ENCODE measurements at places on chromosomes 4 and X.

- DNase-seq, result no peak
These were observed 23.3 kb downstream of the LETM1 start for GRCh38 chr4:1832690-1833089.

DNA sequence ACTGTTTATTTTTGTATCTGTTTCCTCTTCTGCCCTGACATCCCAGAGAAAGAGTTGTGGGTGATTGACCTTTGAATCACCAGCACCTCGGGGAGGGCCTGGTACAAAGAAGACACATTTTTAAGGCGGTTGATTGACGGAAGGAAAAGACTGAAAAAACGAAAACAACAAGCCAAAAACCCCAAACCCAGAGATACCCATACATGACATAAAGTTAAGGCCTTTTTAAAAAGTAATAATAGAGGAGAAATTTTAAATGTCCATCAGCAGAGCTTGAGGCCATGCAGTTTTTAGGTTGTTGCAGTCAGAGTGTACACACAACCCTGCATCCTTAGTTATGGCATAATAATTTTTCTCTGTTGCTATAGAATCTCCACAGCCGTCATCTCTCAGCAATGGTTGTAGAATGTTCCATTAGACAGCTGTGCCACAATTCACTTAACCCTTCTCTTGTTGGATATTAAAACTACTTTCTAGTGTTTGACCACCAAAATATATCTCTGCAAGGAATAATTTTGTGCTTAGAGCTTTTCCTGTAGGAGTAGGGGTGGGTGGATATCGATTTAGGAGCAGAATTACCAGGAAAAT is 110.2 kb downstream of the GNL3L start:
- DNase-seq, result no peak

GRCh38 chrX:149715468-149715867 is 3.6 kb downstream of the MAGEA11 start:
- no peak for DNase-seq

GRCh38 chrX:43283187-43283586 is 372.9 kb upstream of the MAOA start:
- DNase-seq, result no peak

GRCh38 chr4:6375620-6376295 is 96.7 kb downstream of the PPP2R2C start:
- no peak for DNase-seq

- no peak for DNase-seq
These were observed 74.2 kb downstream of the FREM3 start for GRCh38 chr4:143626134-143626911.

GRCh38 chr4:8938623-8939022 is 67.0 kb upstream of the HMX1 start:
- no peak for DNase-seq

- no peak for DNase-seq
These were observed 212.3 kb upstream of the RPS6KA3 start for GRCh38 chrX:20479048-20479447.

GRCh38 chr4:178480105-178480504 is 1037.9 kb upstream of the AGA start:
- DNase-seq, result no peak

- no peak for DNase-seq
These were observed 19.1 kb downstream of the NAA11 start for GRCh38 chr4:79306795-79307194.

- DNase-seq, result no peak
These were observed 213.2 kb downstream of the FBXW7 start for GRCh38 chr4:152322656-152323055.

DNA sequence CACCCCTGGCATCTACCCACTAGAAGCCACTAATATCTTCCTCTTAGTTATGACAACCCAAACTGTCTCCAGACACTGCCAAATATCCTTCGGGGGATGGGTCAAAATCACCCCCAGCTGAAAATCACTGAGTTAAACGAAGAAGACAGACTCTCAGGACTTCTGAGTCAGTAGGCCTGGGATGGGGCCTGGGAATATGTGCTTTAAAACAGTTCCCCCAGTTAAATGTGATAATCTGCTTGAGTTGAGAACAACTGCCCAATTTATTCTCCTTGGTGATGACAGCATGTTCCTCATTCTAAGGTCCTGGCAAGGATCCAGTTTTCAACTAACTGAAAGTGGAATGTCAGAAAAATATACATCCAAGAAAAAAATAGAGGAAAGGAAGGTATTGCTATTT is 52.4 kb downstream of the CBLL2 start:
- DNase-seq, result no peak

GRCh38 chrX:48606091-48606490 is 8.8 kb downstream of the WDR13 start:
- DNase-seq, result no peak

DNA sequence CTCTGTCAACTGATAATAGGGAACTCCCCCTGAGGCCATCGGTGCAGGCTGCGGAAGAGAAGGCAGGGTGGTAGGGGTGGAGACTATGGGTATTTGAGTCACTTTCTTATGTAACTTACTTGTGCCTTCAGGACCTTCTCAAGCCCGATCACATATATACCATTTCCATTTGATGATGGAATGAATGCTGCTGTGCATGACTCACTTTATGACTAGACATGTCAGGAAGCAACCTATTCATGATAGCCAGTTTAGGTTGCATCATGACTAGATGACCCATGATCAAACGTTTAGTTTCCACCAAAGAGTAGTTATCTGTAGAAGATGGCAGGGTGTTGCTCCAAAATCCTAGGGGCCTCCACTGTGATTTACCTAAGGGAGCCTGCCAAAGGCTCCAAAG is 435.5 kb downstream of the DTHD1 start:
- no peak for DNase-seq
